ENCODE measurements at places on chromosomes 3 and 15.
A peak's percentile ranks its signal among the peaks of the same experiment; 100 is the strongest.

DNA sequence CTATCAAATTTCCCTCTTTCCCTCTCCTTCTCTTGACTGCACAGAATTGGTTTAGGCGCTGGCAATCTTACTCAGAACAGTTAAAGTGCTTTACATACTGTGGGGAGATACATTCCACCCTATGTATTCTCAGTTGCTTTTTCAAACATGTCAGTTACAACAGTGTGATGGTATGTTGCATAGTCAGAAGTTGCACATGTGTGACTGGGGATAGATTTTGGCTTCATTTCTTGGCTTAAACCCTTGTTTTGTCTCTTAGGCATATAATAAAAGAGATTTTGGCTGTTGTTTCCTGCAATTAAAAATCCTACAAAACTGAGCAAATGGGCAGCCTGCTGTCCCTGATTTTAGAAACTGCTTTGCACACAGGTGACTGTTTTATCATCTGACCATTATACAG, 86.7 kb downstream of the PIK3R4 start:
- no peak for DNase-seq

GRCh38 chr3:126678693-126679317, 23.9 kb upstream of the TXNRD3 start:
- peak; percentile 34 for DNase-seq

GRCh38 chr15:101530224-101530958, 40.9 kb upstream of the PCSK6 start:
- DNase-seq = peak; percentile 33

DNA sequence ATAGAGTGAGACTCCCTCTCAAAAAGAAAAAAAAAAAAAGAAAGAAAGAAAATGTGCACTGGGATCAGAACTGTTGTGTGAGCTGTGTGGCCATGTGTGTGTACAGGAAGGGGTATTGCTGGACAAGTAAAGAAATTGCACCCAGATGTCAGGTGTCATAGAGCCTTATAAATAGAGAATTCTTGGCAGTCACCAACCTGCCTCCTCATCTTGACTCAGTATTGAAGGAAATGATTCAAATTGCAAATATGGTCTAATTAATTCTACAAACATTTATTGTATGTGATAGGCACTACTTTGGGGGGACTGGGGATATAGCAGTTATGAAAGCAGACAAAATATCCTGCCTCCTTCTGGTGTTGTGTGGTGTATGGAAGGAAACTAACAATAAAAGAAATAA, 243.8 kb upstream of the TTC14 start:
- DNase-seq = no peak

DNA sequence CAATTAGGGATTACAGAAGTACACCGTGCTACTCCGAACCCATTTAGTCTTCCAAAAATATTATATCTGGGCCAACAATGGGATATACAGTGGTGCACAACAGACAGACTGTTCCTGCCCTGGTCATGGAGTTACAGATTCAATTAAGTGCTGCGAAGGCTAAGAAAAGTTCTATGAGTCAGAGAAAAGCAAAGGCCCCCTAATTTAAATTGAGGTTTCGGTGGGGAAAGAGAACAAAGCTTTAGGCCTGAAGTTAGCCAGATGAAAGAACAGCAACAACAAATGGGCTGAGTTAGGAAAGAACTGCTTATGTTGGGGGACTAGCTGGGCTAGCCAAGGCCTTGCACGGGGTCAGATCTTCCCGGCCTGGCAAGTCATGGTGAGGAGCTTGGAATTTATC, 131.8 kb downstream of the MDFIC2 start:
- DNase-seq = no peak

DNA sequence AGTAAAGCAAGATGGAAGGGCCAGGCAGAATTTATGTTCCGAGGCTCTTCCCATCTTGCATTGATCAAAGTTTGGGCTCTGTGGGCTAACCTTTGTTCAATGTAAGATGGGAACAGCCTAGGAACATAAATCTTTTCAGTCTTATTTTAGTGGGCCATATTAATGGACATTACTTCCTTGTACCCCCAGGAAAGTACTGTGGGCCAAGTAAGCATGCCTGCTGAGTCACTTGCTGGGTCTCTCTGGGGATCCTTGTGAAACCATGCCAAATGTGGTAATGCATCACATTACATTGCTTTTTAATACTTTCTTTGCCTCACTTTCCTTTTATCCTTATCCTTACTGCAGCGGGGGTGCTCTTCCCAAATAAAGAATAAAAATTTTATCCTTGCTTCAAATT, 349.5 kb upstream of the POU1F1 start:
- no peak for DNase-seq

- no peak for DNase-seq
Measured at GRCh38 chr3:123357275-123357674, 91.6 kb downstream of the ADCY5 start.

DNA sequence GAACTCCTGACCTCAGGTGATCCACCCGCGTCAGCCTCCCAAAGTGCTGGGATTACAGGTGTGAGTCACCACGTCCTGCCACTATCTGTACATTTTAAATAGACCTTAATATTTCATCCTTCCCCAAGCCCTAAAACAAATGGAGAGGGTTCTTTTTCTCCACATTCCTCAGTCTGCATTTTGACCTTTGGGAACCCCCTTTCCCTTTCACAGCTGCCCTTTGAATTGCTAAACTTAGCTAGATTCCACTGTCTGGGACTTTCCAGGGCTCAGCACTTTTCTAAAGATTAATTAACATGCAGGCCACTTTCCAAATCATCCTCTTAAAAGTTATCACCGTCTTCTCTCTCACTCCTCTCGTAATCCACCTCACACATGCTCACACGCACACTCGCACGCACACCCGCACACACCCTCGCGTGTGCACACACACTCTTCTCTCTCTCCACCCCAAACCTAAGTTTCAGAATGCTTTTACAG, 124.2 kb downstream of the TMCO5A start:
- DNase-seq = peak; percentile 42

DNA sequence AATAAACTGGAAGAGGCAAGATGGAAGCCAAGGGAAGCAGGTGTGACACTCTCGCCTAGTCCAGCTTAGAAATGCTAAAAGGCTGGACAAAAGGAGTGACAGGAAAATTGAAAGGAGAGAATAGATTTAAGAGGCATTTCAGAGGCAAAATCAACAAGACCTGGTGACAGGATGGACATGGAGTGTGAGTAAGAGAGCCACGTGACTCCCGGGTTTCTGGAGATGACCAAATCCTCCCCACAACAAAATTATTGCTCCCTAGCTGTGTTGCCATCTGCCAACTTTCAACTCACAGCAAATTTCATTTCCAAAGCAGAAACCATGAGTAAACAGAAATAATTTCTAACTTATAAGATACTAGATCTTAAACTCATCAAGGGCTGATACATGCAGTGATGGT, 52.6 kb downstream of the MTHFS start:
- no peak for DNase-seq

DNA sequence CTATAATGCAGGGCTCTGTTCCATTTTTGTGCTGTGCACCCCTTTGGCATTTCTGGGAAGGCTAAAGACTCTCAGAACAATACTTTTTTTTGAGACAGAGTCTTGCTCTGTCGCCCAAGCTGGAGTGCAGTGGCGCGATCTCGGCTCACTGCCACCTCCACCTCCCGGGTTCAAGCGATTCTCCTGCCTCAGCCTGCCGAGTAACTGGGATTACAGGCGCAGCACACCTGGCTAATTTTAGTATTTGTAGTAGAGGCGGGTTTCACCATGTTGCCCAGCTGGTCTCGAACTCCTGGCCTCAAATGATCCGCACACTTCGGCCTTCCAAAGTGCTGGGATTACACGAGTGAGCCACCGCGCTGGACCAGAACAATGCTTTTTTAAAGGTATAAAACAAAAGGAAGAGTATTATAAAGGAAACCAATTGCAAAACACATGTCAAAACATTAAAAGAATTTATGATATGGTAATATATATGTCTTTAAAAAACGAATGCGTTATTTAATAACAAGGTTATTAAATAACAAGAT, 999 bp downstream of the SQOR start:
- DNase-seq = no peak

- no peak for DNase-seq
Measured at GRCh38 chr15:37079726-37080125, 20.6 kb downstream of the MEIS2 start.

DNA sequence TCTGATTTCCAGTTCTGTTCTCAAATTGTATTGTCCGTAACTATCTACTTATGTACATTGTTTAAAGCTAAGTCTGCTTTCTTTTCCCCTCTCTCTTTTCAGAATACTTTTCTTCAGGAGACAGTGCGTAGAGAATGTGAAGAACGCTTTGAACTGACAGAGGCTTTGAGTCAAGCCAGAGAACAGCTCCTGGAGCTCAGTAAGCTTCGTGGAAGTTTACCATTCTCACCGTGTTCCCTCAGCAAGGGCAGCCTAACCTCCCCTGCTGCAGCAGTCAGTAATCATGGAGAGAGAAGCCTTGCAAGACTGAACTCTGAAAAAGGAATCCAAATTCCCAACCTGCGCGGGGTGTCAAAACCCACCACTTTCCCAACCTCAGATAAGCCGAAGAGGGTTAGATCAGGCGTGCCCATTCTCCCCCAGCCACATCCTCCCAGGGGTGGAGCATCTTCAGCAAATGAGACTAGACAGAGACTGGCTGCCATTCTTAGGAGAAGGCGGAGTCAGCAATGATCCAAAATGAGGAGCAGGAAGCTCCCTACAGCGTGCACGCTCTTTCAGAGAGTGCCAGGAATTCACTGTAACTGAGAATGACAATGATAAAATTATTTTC, 114.6 kb downstream of the CCNL1 start:
- DNase-seq = peak; percentile 29

DNA sequence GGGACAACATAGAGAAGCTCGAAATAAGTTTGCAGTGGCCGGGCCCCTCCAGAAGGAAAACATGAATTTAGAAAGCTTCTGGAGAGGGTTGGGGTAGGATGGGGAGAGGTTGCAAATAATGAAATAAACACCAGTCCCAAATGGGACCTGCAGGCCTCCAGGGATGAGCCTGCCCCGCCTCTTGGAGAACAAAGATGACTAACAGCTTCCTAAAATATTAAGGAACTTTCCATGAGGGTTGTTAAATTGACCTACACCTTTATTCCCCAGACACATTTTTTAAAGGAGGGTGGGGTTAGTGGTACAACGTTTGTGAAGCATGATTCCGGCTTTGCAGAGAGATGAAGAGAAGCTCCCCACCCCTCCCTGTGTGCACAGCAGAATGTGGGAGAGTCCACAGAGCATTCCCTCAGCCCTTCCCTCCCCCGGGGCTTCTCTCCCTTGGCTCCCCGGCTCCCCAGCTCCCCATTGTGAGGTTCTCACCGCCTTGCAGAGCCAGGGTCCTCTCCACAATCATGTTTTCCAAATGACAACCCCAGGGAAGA, 84.1 kb downstream of the ARHGAP31 start:
- DNase-seq = no peak

GRCh38 chr3:189401196-189401595, 229.4 kb downstream of the TPRG1 start:
- no peak for DNase-seq

- DNase-seq = no peak
Measured at GRCh38 chr15:70142072-70142321, 44.3 kb upstream of the TLE3 start.

DNA sequence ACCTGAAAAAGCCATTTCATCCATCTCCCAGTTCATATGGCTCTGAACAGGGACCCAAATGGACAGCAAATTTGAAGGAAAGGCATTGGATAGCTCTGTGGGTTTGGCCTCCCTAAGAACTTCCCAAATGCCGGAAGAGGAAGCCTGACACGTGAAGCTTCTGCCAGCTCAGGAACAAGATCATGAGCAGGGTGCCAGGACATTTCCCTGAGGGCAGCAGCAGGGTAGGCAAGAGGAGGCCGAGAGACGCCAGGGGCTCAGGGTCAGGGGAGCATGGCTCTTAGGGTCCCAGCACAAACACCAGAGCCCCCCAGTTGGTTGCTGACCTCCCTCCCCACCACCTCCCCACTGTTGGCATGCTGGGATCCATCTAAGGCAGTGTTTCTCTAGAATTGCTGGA, 187.5 kb downstream of the MEGF11 start:
- no peak for DNase-seq

GRCh38 chr3:20105513-20106280, 65.5 kb downstream of the KAT2B start:
- no peak for DNase-seq

DNA sequence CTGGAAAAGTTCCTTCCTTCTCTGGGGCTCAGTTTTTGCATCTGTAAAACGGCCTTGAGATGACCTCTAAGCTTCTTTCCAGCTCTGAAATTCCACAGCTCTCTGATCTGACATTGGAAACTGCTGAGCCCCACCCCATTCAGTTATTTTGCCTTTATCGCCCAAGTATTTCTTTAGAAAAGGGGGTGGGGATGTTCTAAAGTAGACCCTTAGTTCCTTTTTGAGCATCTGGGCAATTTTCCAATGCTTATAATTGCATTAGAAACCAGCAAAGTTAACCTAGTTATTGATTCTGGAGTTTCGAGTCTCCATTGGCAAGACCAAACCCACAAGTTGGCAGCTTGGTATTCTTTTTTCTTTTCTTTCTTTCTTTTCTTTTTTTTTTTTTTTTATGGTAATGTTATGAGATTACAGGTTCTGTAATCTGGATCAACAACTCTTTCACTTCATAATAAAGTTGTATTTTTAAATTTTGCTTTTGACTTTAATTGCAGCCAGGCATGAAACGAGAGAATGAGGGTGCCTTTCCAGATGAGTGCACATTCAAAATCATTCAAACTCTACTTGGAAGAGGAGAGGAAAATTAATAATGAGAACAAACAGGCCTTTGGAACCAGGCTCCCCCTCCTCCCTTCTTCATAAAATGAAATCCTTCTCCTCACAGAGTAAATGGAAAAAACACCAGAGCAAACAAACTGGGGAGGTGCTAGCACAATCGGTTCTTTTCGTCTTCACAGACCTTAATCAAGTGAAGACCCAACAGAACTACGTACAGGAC, 76.8 kb upstream of the LRIG1 start:
- DNase-seq = no peak

DNA sequence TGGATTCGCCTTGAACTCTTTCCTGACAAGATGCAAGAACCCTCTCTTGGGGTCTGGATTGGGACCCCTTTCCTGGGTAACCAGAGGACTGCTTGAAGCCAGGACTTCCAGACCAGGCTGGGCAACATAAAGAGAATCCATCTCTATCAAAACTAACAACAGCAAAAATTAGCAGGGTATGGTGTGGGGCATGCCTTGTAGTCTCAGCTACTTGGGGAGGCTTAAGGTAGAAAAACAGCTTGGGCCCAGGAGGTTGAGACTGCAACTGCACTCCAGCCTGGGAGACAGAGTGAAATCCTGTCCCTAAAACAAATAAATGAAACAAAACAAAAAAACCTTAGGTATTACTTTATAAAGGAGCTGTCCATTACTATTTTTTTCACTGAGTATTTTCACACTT, 93.1 kb upstream of the PLXND1 start:
- DNase-seq = no peak
